ENCODE measurements at places on chromosomes 12 and 14.

- DNase-seq = no peak
These were observed 201.1 kb downstream of the TMEM117 start for GRCh38 chr12:44036875-44037443.

GRCh38 chr12:103350116-103350515, 145.7 kb downstream of the C12orf42 start:
- no peak for DNase-seq

DNA sequence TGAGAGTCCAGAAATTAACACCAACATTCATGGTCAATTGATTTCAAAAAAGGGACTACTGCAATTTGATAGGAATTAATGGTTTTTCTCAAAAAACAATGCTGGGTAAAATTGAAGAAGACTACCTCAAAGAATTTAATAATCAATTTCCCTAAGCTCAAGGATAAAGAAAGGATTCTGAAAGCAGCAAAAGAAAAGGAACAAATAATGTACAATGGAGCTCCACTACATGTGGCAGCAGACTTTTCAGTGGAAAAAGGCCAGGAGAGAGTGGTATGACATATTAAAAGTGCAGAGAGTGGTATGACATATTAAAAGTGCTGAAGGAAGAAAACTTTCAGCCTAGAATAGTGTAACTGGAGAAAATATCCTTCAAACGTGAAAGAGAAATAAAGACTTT, 15.6 kb upstream of the TAS2R43 start:
- DNase-seq = no peak

- no peak for DNase-seq
These were observed 43.2 kb upstream of the TUNAR start for GRCh38 chr14:95833429-95833828.

DNA sequence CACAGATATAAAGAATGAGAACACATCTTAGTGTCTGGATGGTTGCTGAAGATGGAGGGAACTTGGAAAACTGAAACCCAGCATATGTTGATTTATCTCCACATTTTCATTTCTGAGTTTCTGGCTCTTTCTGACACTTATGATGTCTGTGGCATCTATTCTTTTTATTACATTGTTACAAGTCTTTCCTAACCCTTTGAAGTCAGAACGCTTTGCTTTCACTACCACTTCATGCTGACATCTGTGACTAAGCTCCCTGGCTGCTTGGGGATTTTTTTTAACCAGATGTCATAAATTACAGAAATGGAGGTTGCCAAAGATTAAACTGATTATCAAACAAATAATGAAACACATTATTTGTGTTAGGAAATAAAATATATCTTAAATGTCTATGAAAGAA, 188.7 kb downstream of the KITLG start:
- DNase-seq = no peak

DNA sequence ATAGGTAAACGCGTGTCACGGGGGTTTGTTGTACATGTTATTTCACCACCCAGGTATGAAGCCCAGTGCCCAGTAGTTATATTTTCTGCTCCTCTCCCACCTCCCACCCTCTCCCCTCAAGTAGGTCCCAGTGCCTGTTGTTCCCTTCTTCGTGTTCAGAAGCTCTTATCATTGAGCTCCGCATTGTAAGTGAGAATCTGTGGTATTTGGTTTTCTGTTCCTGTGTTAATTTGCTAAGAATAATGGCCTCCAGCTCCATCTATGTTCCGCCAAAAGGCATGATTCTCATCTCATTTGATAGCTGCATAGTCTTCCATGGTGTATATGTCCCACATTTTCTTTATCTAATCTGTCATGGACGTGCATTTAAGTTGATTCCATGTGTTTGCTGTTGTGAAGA, 6.9 kb upstream of the GPRC5D start:
- no peak for DNase-seq

Data from activated CD8-positive, alpha-beta memory T cell treated with anti-CD3 and anti-CD28 coated beads for 4 hours (primary cell).